Naive B cell (primary cell): ENCODE measurements at places on chromosomes 11 and 22. TPM values are rescaled to one million over a fixed set of nuclear protein-coding genes. Genes with fewer than 3 reads are reported as not detected.
A peak's percentile ranks its signal among the peaks of the same experiment; 100 is the strongest.

DNA sequence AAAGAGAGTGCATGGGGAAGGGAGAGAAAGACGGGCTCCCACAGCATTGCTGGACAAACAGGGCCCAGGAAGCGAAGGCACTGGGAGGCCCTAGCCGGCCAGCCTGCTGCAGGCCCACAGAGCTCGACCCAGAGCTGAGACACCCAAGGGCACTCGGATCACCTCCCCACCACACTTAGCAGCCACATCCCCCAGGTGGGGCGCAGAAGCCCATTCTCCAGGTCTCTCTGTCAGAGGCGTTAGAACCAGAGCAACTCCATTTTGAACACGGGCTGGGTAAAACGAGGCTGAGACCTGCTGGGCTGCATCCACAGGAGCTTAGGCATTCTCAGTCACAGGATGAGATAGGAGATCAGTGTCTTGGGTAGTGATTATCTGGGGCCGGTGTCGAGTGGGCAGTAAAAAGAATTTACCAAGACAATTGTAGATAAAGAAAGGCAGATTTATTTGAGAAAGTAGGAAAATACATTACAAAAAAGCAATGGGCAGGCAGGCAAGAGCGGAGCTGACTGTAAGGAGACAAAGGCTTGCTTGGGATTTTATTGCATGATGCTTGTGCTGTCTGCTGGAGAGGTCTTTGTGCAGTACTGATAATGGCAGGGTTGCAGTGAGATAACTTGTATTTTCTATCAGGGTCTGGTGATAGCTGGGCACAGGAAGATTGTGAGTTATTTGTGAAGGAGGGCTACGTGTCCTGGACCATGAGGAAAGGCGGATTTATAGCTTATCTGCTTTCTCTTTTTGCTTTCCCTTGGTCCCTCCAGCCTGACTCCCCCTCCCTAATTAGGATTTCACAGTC, 13.4 kb upstream of the CAPN5 start:
- H3K4me3 ChIP-seq = no peak overlapping the region
- H3K27ac ChIP-seq = no peak overlapping the region
- H3K4me1 ChIP-seq = no peaks in the 10 kb centered on the region
- DNase-seq = no peak
- peaks cover 24% of the 10 kb centered on the region for H3K27me3 ChIP-seq

The RIC3 gene
- polyA plus RNA-seq = 6.6 TPM

- peak overlapping the region; percentile 81 for H3K4me3 ChIP-seq
- H3K36me3 ChIP-seq = no peaks in the 10 kb centered on the region
- H3K27me3 ChIP-seq = peaks cover 80% of the 10 kb centered on the region
Measured at GRCh38 chr11:2869134-2869526, 16.4 kb downstream of the CDKN1C start.

DNA sequence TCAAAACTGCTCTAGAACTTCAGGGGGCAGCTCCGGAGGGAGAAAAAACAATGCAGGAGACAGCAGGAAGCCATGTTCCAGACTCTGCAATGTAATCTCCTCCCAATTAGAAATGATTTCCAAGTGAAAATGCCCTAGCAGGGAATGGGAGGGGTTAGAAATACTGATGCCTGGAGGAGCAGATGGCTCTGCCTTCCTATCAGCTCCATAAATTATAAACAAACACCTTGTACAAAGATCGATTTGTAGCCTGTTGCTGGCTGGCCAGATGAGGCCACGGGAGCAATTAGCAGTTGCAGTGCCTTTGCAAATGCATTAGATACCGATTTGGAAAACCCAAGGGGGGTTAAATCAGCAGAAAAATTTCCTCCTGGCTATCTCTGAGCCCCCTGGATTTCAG, 46.6 kb upstream of the CHRM4 start:
- no peaks in the 10 kb centered on the region for H3K27me3 ChIP-seq
- H3K27ac ChIP-seq = no peak overlapping the region
- no peak overlapping the region for H3K4me3 ChIP-seq

- peaks cover 43% of the 10 kb centered on the region for H3K27me3 ChIP-seq
- DNase-seq = no peak
- no peak overlapping the region for H3K4me3 ChIP-seq
- H3K4me1 ChIP-seq = no peaks in the 10 kb centered on the region
Measured at GRCh38 chr11:107769189-107769588, 57.3 kb upstream of the SLN start.

The MIOX gene
- not detected for polyA plus RNA-seq
